ENCODE measurements at places on chromosomes 5 and 9. TPM values are rescaled to one million over a fixed set of nuclear protein-coding genes. Genes with fewer than 3 reads are reported as not detected.

Gene PCDHGB3
- total RNA-seq, result 0.41 TPM

Gene CREB3
- 44.5 TPM for total RNA-seq

Gene COL5A1
- total RNA-seq, result not detected

Gene MEIKIN
- total RNA-seq, result not detected

Gene PCDHB8
- 0.16 TPM for total RNA-seq

DNA sequence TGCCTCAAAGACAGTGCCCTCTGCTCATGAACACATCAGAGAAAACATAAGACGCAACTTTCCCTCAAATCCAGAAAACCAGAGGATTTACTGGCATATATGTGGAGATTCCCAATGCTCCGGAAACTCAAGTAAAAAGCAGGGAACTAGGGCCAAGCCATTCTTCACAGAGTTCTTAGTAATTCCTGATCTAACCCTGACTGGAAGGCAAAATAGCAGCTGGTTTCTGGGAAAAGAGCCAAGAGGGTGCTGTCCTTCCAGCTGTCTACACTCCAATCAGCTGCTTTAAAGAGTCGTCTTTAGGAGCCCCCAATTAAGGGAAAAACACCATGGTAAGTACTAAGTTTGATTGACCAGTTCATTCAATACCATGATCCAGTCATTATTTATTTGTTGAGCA lies 49.6 kb downstream of the GNA14 start:
- DNase-seq, result no peak

DNA sequence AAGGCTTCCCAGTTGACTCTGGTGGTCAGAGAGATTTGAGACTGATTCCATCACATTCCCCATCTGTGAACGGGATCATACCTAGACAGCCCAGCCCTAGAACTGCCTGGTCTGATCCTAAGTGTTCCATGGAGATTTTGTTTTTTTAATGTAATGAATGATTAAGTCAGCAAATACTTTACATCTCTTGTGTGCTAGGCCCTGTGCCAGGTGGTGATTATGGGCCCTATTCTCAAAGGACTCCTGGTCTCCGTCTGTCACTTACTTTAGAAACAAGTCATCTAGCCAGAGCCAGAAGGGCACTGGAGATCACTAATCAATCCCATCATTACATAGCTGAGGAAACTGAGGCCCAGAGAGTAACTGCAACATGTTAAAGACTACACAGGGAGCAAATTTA lies 1.1 kb upstream of the GPX3 start:
- no peak for DNase-seq

- DNase-seq, result no peak
Observed at GRCh38 chr5:111826064-111826463, 69.1 kb upstream of the NREP start.

GRCh38 chr5:63245271-63245670 lies 666.7 kb downstream of the LRRC70 start:
- DNase-seq, result no peak

DNA sequence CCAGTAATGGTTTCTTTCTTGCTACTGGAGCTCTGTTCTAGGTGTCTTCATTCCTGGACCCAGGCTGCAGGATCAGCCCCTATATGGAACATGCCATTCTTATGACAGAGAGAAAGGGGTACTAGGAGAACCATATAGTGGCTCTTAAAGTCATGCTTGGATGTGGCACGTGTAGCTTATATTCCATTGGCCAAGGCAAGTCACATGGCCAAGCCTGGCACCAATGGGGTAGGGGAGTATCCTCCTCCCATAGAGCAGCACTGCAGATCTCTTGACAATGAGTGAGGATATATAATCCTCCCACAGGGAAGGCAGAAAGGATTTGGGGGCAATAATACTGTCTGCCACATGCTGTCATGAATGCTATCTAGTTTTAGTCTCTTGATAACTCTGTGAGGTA lies 193.3 kb downstream of the PALM2AKAP2 start:
- no peak for DNase-seq

DNA sequence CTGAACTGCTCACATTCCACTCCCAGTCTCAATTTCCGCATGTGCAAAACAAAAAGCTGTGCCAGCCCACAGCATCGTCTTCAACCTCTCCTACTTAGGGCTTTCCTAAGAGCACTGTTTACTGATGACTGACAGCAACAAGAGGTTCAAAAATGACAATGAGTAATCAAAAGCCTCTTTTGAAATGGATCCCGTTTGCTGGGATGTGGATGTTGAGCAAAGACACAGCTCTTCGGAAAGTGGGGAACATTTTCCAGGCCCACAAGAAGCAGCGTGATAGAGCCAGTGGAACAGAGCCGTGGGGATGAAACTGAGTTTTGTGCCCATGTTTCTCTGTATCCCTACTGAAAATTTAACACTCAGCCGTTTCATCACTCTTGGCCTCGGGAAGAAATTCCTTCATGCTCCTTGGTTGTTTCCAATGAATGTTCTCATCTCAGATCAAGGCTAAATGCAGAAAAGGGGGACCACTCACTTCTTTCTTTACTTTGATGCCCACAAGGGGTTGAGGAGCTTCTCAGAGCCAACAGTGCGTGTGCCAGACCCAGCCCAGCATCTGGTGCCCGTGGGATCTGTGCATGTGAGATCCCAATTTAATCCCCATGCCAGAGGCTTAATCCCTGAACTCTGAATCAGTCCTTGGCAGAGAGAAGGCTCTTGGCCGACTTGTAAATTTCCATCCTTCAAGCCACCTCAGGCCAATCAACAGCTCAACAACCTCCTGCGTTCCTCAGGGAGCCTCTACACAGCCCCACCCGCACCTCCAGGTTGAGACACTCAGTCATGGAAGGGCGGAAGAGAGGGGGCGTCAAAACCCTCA lies 230.2 kb upstream of the DAPK1 start:
- DNase-seq, result no peak

- DNase-seq, result peak; percentile 55
Observed at GRCh38 chr5:181190711-181191525, 14.1 kb downstream of the TRIM7 start.

- DNase-seq, result no peak
Observed at GRCh38 chr9:132249123-132249522, 87.3 kb downstream of the NTNG2 start.

DNA sequence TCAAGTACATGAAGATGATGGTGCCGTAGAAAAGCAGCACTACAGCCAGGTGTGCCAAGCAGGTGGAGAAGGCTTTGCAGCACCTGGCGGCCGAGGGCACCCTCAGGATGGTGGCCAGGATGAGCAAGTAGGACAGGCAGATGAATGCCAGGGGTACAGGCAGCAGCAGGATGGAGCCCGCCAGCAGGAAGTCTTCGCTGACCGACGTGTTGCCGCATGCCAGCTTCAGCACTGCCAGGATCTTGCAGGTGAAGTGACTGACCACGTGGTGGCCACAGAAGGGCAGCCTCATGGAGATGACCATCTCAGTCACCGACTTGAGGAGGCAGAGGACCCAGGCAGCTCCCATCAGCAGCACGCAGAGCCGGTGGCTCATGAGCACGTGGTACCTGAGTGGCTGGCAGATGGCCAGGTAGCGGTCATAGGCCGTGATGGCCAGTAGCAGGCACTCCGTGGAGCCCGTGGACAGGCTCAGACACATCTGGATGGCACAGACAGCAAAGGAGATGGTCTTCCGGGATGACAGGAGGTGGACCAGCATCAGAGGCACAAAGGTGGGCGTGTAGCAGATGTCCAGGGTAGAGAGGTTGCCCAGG lies 482 bp downstream of the OR13J1 start:
- DNase-seq, result no peak

GRCh38 chr5:96151891-96152290 lies 190.2 kb upstream of the ELL2 start:
- no peak for DNase-seq

DNA sequence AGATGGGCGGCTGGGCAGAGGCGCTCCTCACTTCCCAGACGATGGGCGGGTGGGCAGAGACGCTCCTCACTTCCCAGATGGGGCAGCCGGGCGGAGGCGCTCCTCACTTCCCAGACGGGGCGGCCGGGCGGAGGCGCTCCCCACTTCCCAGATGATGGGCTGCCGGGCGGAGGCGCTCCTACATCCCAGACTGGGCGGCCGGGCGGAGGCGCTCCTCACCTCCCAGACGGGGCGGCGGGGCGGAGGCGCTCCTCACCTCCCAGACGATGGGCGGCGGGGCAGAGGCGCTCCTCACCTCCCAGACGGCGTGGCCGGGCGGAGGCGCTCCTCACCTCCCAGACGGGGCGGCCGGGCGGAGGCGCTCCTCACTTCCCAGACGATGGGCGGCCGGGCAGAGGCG lies 140.2 kb downstream of the WDR70 start:
- no peak for DNase-seq

DNA sequence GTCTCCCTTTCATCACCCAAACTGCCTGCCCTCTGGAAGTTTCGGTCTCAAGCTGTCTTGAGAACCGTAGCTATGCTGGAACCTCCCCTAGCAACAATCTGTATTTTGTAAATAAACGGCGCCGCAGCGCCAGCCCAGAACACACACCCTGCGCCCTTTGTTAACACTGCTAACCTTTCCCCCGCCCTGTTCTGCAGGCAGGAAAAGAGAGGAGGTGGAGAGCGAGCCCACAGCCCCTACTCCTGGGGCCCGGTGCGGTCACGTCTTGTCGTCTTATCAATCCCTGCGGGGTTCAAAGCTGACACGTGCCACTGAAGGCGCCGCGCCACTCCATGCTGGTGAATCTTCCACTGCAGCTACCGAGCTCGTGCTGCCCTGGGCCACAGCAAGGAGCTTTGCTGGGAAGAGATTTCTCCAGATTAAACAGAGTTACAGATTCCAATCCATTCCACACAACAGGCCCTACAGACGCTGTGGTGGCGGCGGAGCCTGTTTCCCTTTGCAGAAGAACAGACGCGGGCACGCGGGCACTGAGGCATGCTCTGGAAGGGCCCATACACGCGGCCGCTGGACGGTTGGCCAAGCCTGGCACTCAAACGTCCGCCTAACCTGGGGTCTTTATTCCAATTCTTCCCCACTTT lies 25.3 kb downstream of the ZDHHC11B start:
- peak; percentile 95 for DNase-seq

- no peak for DNase-seq
Observed at GRCh38 chr9:124295159-124295794, 37.5 kb downstream of the NEK6 start.

DNA sequence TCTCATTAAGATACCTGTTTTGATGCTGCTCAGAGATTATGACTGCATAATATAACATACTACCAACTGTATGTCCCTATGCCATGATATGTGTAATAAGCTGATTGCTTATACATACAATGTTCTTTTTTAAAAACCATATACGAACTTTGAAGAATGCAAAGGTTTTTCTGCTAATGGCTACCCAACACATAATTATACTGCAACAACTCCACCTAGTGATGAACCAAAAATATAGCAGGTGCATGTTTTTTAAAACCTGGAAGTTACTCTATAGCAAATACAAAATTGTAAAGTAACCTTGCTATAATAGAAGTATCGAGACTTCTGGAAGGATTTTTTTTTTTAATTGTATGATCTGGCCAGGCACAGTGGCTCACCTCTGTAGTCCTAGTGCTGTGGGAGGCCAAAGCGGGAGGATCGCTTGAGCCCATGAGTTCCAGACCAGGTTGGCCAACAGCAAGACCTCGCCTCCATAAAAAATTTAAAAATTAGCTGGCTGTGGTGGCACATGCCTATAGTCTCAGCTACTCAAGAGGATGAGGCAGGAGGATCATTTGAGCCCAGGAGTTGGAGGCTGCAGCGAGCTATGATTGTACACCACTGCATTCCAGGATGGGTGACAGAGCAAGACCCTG lies 49.1 kb downstream of the HOMER1 start:
- DNase-seq, result peak; percentile 22

DNA sequence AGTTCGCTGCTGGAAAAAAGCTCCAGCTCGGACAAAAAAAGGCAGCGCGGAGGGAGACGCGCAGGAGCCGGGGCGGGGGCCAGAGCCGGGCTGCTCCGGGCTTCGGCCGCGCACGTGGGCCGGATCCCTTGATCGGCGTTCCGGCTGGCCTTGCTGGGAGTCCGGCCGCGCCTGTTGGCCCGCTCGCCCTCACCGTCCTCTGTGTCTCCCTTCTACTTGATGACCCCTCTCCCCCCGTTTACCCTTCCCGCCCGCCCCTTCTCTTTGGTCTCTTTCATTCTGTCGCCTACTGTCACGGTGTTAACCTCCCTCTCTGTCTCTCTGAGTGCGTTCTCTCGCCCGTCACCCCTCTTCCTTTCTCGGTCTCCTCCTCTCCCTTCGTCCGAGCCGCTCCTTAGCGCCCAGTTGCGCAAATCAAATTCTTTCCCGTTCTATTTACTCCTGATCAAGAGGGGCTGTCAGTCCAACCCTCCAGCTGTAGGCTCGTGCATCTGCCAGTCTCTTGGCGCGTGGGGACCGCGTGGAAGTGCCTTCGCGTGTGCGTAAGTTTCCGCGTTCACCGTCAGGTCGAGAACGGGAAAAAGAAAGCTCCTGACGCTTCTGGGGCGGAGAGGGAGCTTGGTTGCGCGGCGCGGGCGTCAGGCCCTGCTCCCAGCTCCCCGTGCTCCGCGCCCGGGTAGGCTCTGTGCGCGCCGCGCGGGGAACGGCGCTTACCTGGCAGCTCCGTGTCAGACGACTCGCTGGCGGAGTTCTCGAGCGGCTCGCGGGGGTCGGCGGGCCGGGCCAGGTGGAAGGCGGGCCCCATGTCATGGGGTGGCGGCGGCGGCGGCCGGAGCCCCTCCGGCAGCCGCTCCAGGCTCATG lies 798 bp downstream of the PITX1 start:
- DNase-seq, result peak; percentile 61

DNA sequence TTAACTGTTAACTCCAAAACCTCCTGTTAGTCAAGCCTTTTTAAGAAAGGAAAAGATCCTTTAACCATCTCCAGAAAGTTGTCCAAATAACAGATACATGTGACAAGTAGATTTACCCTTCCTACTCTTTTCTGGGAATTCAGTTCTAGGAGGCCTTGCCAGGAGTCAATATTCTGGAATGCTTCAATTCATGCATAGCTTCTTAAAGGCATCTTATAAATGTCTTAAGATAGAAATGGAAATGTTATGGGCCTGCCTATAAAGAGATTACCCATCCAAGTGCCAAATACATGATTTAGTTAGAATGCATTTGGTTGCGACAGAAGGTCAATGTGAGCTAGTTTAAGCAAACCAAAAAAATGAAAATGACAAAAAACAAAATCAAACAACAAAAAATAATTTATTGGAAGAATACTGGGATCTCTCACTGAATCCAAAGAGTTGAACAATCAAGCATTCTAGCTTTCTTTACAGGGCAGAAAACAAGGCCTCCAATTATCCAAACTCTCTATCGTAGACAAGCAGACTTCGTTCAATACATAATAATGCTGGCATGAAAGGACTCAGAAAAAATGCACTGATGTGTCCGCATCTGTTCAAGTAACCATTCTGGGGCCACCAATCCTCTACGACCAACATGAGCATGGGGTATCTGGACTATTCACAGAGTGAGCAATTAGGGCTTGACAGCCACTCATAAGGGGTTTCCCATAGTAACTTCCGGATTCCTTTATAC lies 188.6 kb downstream of the CTNND2 start:
- no peak for DNase-seq

GRCh38 chr5:92455011-92455410 lies 1071.9 kb upstream of the ARRDC3 start:
- no peak for DNase-seq

GRCh38 chr5:89842531-89842930 lies 567.0 kb downstream of the CETN3 start:
- no peak for DNase-seq

GRCh38 chr9:115135821-115136778 lies 18.1 kb upstream of the TNC start:
- DNase-seq, result no peak

GRCh38 chr9:34521406-34522045 lies 1.3 kb downstream of the ENHO start:
- DNase-seq, result no peak
